ENCODE measurements at places on chromosomes 7 and 10. TPM values are rescaled to one million over a fixed set of nuclear protein-coding genes. Genes with fewer than 3 reads are reported as not detected.

DNA sequence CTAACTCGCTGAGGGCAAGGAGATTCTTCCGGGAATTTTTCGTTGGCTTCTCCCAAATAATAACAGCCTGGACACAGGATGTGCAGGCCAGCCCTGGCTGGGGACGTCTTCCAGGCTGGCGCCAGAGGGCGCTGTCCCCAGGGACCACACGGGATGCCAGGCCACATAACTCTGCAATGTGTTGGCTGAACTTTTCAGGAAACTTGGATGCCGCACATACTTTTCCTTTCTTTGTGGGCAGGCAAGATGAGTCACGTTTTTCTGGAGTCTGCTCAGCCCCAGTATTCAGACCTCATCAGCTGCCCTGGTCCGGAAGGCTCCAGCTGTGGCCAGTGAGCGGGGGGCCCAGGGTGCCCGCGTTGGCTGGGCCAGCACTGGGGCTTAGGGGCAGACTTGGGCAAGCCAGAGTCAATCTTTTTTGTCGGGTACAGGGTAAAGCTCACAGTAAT lies 122.7 kb downstream of the PRKAG2 start:
- peak; percentile 100 for DNase-seq

DNA sequence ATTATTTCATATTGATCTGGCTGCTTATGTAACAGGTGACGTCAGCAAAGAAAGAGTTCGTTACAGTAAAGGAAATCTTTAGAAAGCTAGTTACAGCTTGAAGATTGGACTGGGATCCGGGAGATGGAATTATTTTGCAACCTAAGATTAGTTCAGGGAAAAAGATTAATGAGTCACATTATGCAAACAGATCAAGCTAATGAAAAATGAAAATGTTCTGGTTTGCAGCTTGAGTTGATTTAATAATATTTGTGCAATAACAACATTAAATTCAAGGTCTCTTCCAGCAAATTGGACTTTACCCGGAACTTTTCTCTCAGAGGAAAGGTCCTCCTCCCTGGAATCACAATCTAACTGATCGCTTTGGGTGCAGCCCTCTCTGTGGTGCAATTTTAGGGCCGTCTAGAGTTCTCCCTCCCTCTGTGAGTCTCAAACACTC lies 119.5 kb downstream of the OTUD1 start:
- DNase-seq: no peak

DNA sequence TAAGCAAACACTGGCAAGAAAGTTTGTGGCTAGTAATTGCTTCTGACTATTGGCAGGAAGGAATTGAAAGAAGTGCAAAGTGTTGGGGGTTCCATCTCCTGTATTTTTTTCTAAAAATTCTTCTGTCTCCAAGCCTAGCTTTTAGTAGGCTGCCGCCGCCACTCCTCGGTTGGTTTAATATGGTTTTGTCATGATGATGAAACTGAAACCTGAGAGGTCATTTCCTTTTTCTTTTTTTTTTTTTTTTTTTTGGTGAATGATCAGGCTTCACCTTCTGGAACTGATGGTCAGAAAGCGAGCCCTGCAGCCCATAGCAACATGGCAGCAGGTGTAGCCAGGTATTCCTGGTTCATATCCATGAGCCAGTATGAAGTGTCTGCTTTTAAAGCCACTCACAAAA lies 75.3 kb upstream of the AGBL3 start:
- DNase-seq: no peak

Gene GPR26
- total RNA-seq: not detected

Gene MMP21
- not detected for total RNA-seq

- peak; percentile 89 for DNase-seq
These were observed 44.0 kb downstream of the COL13A1 start for GRCh38 chr10:69845574-69846292.

GRCh38 chr7:10475940-10476641 lies 497.6 kb upstream of the PHF14 start:
- no peak for DNase-seq

DNA sequence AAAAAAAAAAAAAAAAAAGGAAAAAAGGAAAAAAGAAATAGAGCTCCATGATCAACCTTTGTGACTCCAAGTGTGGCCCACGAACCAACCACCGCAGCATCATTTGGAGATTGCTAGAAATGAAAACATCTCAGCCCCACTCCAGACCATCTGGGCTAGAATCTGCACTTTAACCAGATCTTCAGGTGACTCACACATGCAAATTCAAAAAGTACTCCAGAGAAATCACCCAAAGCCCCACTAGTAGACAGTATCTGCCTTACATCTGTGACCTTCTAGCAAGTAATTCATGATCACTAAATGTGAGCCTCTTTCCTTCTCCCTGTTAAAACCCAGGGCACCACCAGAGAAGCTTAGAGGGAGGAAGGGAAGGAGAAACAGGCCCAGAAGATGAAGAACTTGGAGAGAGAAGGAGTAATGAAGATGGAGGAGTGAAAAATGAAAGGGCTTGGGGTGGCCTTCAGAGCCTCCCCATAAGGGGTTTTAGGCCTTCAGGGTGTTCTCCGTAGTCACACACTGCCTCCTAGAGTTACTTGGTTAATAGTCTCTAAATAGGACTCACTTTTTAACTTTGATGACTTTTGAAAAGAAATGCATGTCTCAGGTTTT lies 94.0 kb downstream of the SLC37A3 start:
- peak; percentile 56 for DNase-seq

GRCh38 chr7:79548727-79549126 lies 95.3 kb upstream of the MAGI2 start:
- DNase-seq: no peak

DNA sequence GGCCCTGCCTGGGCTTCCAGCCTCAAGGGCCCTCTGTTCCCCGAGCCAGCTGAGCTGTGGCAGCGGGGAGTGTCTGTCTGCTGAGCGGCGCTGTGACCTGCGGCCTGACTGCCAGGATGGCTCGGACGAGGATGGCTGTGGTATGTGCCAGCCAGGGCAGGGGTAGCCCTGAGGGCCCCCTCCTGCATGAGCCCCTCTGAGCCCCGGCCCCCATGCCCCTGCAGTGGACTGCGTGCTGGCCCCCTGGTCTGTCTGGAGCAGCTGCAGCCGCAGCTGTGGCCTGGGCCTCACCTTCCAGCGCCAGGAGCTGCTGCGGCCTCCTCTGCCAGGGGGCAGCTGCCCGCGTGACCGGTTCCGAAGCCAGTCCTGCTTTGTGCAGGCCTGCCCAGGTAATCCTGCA lies 28.4 kb upstream of the ZNF467 start:
- DNase-seq: no peak

DNA sequence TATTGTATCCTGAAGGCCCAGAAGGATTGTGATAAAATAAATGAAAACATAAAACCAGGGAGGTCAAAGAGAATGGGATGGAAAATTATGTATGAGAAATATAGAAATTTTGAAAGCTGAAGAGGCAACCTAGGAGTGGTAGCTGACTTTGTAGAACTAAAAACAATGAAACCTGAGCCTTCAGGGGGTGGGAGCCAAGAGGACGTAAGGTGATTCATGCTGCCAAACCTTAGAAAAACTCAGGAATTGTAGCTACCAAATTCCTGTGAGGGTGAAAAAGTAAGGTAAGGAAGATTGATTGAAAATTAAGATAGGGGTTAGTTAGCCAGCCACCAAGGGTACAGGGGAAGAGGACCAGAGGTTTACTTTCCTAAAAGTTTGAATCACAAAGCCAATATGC lies 213.2 kb downstream of the KCND2 start:
- no peak for DNase-seq

DNA sequence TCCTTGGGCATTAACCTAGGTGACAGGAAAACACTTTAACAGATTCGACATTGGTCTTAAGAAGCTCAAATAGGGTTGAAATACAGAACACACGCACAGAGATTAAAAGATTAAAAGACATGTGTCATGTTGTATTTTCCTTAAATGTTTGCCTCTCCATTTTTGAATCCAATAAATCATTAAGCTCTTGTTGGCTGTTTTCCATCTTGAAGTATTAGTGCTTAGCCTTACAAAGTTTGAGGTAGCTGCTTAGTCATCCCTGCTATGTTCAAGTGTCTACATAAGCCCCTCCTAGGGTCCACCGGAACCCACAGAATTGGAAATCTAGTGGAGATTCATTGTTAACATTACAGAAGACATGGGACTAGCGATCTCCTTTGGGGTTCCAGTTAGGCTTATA lies 12.7 kb upstream of the GJD4 start:
- no peak for DNase-seq

GRCh38 chr7:116957874-116958273 lies 4.6 kb downstream of the ST7 start:
- no peak for DNase-seq

Data from myocyte (in vitro differentiated cells).